ENCODE measurements at places on chromosomes 11 and 22.
A peak's percentile ranks its signal among the peaks of the same experiment; 100 is the strongest.

DNA sequence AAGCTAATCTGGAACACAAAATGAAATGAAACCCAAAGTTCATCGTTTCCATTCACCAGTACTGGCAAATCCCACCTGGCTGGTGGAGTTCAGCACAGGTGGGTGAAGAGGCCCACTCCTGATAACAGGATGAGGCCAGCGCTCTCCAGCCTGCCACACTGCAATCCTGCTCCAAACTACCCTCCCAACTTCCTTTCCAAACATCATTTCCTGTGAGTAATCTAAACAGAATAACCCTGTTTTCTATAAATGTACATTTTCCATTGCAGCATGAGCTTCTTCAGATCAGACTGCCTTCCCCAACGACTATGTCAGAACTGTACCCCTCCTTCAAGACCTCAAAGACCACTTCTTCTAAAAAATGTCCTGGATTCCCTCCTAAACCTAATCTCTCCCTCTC lies 15.9 kb upstream of the NFRKB start:
- DNase-seq: no peak

DNA sequence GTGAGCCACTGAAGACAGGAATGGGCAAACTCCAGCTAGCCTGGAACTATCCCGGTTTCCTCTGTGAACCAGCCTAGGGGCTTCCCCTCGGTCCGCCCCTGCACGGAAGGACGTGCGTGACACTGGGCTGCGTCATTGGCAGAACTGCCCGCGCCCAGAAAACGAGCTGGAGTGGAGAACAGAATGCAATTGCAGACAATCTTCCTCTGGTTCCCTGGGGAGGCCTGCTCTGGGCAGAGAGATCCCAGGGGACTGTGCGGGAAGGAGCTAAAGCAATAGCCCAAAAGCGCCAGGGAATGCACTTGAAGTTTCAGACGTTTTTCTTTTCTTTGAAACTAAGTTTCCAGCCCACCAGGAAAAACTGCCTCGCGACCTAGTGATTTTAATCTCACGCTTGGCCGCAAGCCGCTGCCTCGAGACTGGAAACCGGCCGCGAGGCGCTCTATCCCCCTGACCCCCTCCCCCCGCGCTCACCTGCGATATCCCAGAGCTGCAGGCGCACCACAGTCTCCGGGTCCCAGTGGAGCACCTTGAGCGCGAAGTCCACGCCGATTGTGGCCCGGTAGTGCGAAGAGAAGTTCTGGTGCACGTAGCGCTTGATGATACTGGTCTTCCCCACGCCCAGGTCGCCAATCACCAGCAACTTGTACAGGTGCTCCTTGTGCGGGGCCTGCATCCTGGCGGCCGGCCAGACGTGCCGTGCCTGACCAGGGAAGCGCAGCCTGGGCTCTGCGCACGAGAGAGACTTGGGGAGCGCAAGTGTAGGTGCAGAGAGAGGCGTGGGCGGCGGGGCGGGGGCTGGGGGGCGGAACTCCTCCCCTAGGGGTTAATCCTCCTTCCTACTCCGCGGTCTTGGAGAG lies at the start of gene RAB38:
RAB38 (minus strand) TSS at position 735 of the 860 bp plus-strand sequence; CDS start at position 676, 59 bp downstream.
- DNase-seq: peak; percentile 17

DNA sequence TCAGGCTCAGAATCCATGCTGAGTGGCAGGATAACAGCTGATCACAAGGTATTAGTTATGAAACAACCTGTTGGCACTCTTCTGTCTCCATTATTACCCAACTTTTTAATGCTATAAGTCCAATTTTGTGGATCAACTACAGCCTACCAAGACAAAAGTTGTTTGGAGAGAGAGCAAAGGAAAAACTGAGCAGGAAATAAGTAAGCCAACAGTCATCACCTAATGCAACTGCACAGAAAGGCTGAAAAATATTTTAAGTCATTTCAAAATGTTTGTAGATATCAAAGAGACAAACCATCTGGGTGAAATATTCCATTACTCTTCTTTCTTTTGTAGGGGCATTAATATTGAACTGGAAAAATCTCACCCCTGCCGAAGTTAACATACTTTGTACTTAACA lies 41.6 kb downstream of the FDX1 start:
- DNase-seq: no peak

- DNase-seq: no peak
Observed at GRCh38 chr11:63802637-63803414, 10.4 kb upstream of the SPINDOC start.

DNA sequence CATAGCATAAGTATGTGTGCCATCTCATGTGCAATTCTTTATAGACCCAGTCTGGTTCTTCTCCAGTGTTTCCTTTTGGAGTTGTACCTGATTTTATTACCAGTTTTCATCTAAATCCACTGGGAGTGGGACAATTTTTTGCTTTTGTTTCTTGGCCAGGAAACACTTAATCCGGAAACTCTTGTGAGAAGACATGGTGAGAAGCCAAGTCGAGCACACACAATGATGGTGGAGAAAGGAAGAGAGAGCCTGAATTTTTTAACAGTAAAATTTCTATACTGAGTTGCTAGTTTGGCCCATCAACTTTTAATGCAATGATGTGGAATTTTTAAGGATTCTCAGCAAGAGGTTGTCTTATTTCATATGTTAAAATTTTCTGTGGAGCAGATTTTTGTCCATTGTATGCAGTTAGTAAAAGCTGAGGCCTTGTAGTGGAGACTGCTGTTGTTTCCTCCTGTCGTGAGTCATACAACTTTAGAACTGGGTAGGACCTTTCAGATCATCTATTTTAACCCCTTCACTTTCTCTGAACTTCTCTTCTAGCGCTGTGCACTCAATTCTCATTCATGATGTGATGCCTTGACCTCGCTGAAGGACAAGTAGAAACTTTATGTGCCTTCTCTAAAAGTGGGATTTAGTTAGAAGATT lies 17.1 kb downstream of the FAR1 start:
- DNase-seq: no peak

DNA sequence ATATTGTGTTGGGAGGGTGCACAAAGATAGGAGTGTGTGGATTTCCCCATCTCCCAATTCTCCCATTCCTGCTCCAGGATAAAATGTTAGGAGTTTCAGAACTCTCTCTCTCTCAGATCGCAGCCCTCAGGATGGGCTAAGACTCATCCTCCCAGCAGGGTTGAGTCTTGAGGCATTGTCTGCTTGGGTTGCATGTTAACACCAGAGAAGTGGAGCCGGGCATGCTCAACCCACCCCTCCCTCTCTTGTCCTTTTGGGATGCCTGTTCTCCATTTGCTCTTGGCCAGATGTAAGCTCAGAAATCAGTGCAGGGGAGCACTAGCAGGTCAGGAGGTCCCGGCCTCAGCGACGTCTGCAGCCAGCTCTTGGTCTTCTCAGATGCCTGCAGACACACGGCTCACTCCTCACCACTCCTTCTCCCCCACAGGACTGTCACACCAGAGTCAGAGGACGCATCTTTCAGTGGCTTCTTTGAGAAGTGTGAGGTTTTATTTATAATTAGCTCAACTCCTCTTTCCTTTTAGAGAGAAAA lies 1456.5 kb downstream of the TBC1D22A start:
- DNase-seq: no peak

- no peak for DNase-seq
Observed at GRCh38 chr11:102010776-102011494, 36.3 kb upstream of the CFAP300 start.

- DNase-seq: no peak
Observed at GRCh38 chr11:57815877-57816276, 54.3 kb downstream of the CTNND1 start.

DNA sequence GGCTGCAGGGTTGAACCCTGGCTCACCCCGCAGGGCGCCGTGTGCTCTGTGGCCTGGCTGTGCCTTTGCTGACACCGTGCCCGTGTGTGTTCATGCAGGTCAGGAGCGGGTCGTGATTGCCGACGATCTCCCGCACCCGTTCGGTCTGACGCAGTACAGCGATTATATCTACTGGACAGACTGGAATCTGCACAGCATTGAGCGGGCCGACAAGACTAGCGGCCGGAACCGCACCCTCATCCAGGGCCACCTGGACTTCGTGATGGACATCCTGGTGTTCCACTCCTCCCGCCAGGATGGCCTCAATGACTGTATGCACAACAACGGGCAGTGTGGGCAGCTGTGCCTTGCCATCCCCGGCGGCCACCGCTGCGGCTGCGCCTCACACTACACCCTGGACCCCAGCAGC lies 47.0 kb upstream of the PPP6R3 start:
- no peak for DNase-seq

DNA sequence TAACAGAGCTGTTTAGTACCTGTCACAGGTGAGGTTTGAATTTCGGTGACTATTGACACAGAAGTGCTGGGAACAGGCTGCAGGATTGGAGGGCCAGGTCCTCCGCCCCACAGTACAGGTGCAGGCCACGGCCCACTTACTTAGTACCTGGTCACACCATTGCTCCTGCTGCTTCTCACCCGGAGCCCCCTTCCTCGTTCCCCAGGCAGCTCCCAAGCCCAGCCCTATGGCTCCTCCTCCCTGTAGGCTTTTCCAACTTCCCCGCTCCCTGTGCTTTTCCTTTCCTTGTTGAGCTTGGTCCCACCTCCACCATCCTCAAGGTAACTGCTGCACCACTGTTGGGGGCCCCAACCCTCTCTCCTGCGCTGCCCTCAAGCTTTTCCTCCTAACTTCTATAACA lies 27.9 kb upstream of the ANO1 start:
- DNase-seq: no peak

DNA sequence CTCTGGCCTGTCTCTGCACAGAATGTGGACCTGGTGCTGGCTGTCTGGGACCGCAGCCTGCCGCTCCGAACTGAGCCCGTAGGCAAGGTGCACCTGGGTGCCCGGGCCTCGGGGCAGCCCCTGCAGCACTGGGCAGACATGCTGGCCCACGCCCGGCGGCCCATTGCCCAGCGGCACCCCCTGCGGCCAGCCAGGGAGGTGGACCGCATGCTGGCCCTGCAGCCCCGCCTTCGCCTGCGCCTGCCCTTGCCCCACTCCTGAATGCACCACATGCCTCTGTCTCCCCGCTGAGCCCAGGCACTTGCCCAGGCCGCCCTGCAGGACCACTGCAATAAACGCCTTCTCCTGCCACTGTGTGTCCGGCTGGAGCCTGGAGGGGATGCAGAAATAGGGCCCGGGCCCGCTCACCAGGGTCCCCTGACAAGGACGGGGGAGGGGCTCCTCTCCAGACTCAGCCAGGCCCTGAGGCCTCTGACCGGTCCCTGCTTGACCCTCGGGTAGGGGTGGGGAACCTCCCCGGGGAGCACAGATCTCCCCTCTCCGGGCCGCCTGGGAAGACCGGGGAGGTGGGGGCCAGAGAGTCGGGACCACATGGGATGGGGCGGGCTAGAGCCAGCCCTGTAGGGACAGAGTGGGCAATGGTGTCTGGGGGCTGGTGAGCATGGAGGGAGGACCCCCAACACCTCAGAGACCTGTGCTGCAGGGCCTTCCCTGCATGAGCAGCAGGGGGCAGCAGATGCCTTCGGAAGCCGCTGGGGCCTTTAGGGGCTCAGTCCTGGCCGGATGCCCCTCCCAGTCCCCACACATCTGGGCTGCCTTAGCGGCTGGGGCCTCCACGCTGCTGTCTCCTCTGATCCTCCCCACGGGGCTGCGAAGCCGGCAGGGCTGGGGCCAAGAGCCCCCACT lies 1.4 kb upstream of the TNNI2 start:
- peak; percentile 79 for DNase-seq

- DNase-seq: no peak
Observed at GRCh38 chr11:46553814-46554212, 40.0 kb downstream of the AMBRA1 start.

- DNase-seq: peak; percentile 29
Observed at GRCh38 chr11:102367364-102367763, 20.4 kb downstream of the BIRC2 start.

DNA sequence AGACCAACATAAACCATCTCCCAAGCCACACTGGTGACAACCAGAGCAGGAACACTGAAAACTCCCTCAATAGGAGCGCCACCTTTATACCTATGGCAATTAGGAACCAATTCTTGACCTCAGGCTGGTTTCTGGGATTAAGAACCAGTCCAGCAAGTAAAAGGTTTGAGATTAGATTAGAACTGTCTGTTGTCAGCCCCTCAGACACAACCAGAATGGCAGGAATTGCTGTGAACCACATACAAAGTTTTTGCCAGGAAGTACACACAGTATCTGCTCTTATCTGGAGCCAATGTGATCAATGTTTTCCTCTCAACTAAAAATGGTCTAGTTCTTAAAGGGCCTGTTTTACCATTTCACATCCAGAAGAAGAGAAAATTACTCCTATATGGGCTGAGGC lies 55.2 kb downstream of the RBFOX2 start:
- no peak for DNase-seq

GRCh38 chr11:2924381-2924780 lies 4.8 kb downstream of the PHLDA2 start:
- DNase-seq: no peak

- peak; percentile 34 for DNase-seq
Observed at GRCh38 chr11:95641495-95641894, 148.1 kb downstream of the FAM76B start.

GRCh38 chr22:41243361-41243760 lies 2.6 kb upstream of the CHADL start:
- no peak for DNase-seq

DNA sequence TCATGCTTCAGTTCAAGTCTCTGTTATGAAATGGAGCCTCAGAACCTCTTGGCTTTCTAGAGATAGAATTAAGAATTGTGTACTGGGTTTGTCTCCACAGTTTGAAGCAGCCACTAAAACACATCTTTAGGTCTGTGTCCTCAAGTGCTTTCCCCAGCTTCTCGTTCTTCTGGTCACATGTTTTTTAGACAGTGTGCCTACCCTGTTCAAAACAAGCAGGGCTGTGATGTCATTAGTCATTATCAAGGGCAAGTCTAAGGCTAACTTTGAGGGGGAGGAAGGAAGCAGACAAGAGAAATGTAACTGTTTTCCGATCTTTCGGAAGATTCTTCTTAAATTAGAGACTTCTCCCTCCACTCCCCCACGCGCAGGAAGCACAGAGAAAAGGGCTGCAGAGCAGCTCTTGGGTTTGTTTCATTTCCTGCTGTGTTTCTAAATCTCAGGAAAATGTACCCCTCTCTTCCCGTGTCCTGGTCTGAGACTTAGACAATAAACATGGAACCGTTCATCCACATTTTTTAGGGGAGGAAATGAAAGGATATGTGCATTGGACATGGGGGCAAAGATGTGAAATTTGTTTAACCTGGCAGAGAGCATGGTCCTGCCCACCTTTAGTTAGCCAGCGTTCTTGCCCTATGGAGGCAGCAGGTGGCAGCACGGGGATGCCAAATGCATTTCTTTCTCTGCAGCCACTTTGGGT lies 3.1 kb downstream of the AKIP1 start:
- DNase-seq: peak; percentile 46

GRCh38 chr11:130457623-130458409 lies 9.4 kb downstream of the ADAMTS15 start:
- DNase-seq: no peak

GRCh38 chr22:32477596-32477995 lies 3.0 kb downstream of the FBXO7 start:
- DNase-seq: no peak

GRCh38 chr11:126461996-126462395 lies 106.5 kb downstream of the ST3GAL4 start:
- DNase-seq: no peak

Measured in CD4-positive, alpha-beta T cell treated with Interleukin-15 for 4 hours (primary cell).